NCI-H2107 (cell line): ENCODE measurements at places on chromosomes 5 and 9.
A peak's percentile ranks its signal among the peaks of the same experiment; 100 is the strongest.

GRCh38 chr9:108885643-108886348 is 23.7 kb downstream of the ACTL7A start:
- DNase-seq = peak; percentile 17

DNA sequence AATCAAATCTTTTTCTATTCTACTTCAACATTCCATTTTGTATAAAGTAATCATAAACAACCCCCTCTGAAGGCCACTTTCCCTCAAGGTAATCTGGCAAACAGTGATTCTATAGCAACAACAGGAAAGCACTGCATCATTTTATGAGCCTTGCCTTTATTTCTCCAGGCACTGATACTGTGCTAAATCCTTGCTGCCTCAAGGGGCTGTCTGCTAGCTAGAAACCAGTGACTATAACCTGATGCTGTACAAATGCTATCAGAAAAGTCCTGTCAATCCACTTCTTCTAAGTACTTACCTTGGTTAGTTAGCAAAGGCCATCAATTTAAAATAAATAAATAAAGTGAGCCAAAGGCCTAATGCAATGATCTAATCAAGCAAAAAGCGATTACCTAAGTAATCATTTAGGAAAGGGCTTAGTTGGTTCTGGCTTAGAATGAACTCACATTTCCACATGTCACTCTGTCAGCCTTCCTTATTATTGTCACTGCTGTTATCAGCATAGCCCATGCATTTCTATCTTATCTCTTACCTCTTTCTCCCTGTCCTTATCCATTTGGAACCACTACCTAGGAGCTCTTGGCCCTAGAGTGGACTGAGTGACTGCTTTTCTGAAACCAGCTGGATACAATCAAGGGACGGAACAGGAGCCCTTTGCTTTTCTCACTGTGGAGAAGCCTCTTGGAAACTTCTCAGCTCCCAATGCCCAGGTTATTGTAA is 246.1 kb upstream of the MEF2C start:
- DNase-seq = no peak

GRCh38 chr5:174607205-174607604 is 117.2 kb upstream of the MSX2 start:
- no peak for DNase-seq

- no peak for DNase-seq
Measured at GRCh38 chr5:56190497-56190896, 42.6 kb downstream of the ANKRD55 start.

DNA sequence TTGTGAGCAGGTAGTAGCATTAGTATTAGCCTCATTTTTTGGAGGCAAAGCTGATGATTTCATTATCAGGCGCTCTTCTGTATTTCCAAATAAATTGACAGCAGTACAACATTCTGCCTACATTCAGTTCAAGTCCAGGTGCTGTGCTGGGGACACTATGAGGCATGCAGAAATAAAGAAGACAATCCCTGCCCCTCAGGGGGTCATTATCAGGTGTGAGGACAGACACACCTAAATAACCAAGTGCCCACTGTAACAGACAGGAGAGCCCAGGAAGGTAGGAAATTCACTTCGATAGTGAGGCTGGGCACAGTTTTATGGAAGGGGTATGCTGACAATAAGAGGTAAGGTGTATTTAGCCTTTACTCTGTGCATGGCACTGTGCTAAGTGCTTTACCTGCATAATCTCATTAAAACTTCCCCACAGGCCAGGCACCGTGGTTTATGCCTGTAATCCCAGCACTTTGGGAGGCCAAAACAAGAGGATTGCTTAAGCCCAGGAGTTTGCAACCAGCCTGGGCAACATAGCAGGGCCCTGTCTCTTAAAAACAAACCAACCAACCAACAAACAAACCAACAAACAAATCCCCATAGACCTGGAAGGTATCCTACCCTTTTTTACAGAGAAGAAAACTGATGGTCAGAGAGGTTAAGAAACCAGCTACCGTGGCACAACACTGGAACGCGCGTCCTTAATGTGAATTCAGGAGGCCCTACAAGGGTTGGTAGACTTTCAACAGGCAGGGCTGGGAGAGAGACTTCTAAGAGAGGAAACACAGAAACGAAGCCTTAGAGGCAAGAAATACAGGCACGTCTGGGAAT is 17.5 kb upstream of the GPX3 start:
- DNase-seq = no peak

GRCh38 chr5:179914032-179914755 is 6.5 kb upstream of the TBC1D9B start:
- no peak for DNase-seq

GRCh38 chr5:129063483-129064113 is 31.0 kb upstream of the ISOC1 start:
- no peak for DNase-seq

DNA sequence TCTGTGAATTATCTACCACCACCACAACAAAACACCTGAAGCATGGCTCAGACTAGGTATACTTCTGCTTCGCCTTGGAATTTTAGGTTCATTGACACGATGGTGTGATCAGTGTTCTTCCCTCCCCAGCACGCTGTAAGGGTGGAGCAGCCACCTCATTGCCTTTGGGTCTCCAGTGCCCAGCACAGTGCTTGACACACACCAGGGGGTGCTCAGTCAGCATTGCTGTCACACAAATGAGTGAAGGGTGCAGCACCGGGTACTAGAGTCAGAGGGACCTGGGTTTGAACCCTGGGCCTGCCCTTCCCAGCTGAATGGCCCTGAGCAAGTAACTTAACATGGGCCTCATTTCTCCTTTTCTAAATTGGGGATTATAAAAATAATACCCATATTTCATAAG is 9.9 kb upstream of the ANGPTL2 start:
- no peak for DNase-seq

DNA sequence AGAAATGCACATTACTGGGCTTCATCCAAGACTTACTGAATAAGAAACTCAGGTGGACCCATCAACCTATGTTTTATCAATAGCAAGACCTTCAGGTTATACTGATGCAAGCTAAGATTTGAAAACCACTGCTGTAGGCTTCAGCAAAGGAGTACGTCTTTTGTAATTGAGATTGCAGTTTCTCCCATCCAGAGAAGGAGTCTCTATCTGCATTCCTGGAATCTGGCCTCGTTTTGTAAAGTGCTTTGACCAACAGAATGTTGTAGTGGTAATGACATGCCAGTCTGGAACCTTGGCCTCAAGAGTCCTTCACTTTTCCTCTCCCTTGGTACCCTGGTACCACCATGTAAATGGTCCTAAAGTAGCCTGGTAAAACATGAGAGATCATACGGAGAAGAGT is 32.2 kb upstream of the ELAVL2 start:
- DNase-seq = no peak

DNA sequence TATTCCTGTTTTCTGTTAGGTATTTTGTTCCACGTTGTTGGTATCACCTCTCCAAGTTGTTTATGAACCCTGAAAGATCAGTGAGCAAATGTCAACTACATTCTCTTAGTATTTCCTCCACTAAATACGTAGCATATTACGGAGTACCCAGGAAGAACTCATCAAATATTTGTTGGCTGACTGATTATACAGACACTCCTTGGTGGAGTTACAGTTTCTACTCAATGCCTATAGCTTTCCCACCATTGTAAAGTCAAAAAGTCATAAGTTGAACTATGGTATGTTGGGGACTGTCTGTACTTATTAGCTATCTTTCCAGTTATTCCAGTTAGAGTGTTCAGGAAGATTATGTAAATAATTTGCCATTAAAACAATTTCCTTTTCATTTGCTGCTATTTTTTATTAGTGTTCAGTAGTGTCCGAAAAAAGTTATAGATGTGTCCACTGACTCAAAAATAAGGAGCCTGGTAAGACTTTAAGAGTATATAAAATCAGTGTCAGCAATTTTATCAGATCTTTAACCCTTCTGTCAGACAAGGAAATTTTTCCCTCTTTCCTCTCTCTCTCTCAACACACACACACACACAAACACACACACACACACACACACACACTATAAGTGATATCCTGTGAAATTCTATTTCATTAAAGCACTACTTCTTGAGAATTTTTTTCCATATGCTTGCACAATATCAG is 6.8 kb upstream of the APBA1 start:
- DNase-seq = no peak

DNA sequence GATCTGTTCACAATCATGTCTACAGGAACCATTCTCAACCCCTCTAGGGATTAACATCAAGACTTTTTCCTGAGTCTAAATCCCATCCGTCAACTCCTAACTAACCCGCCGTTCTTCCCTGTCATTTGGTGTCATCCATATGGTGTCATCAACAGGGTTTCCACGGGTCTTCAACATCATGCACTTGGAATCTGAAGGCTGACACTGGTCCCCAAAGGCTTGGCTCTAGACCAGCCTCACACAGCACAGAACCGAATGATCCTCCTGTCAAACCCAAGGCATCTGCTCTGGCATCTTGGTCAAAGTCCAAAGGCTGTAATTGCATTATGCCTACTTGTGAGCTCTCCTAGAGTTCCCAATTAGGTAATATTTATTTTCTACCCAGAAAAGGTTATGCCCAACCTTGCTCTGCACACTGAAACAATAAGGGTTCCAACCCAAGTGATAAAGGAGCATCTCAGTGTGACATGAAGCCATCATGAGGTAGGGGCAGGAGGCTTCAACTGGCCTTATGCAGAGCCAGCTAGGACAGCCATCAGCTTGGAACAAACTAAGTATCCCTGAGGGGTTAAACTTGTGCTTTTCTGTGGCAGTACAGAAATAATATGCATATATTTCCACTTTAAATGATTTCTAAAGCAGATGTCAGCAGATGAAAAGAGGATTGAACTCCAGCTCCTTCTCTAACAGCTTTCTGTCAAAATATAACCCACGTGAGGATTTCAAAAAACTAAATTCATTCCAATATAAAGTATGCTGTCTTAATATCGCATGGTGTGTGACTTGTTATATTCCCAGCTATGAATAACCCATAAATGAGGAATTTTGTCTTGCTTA is 13.9 kb downstream of the ENC1 start:
- no peak for DNase-seq

GRCh38 chr9:106798016-106798799 is 64.8 kb upstream of the ZNF462 start:
- DNase-seq = no peak
